ENCODE measurements at places on chromosomes 2 and 18.

- DNase-seq: no peak
Measured at GRCh38 chr2:231272991-231273390, 74.6 kb downstream of the ARMC9 start.

- no peak for DNase-seq
Measured at GRCh38 chr2:237191714-237192081, 106.0 kb downstream of the COPS8 start.

GRCh38 chr2:203949228-203949627 is 12.7 kb downstream of the ICOS start:
- no peak for DNase-seq

GRCh38 chr2:19536136-19536535 is 177.7 kb upstream of the OSR1 start:
- no peak for DNase-seq

DNA sequence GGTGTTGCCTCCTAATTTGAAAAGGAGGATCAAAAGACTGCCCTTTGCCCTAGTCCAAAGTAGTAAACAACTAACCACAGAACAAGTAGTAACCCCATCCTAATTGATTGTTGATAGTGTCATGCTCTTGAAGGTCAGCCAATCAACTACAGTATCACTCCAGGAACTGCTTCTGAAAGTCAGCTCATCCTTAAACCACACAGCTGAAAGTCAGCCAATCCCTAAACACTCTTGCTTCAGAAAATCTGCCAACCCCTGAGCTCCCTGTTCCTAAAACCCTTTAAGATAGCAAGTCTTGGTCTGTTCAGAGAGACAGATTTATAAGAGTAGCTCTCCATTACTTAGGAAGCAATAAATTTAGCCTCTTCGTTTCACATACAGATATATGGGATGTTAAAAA is 51.6 kb upstream of the CPO start:
- no peak for DNase-seq

DNA sequence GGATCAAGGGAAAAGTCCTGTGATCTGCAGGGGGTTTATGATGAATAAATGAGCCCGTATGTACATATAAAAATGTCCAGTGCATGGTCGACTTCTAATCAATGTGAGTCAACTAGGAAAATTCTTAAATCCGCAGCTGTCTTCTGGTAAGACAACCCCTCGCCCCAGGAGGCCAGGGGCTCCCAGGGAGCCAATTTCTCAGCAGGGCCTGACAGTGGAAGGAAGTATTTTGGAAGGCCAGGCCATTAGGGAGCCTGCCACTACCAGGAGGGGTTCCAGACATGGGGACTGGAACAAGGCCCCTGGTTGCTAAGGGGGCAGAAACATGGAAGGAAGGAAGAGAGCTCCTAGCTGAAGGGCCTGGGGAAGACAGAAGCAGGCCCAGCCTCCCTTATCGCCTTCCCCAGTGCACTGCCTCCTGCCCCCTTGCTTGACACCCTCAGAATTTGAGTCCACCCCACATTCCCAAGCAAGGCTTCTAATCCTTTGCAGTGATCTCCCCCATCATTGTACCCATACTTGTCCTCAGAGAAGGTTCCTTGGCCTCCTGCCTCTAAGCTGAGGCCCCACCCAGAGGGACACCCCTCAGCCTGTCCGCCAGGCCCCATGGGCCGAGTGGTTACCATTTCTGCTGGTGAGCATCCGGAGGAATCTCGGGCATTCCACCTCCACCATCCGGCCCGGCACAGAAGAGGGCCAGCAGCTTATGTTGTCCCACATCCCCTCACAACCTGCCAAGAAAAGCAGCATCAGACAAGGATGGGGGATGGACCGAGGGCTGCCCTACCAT is 45.9 kb downstream of the SCTR start:
- DNase-seq: no peak

- DNase-seq: peak; percentile 49
Measured at GRCh38 chr2:3651691-3652648, 6.0 kb upstream of the ALLC start.

- no peak for DNase-seq
Measured at GRCh38 chr18:72283148-72283925, 260.8 kb downstream of the CBLN2 start.

DNA sequence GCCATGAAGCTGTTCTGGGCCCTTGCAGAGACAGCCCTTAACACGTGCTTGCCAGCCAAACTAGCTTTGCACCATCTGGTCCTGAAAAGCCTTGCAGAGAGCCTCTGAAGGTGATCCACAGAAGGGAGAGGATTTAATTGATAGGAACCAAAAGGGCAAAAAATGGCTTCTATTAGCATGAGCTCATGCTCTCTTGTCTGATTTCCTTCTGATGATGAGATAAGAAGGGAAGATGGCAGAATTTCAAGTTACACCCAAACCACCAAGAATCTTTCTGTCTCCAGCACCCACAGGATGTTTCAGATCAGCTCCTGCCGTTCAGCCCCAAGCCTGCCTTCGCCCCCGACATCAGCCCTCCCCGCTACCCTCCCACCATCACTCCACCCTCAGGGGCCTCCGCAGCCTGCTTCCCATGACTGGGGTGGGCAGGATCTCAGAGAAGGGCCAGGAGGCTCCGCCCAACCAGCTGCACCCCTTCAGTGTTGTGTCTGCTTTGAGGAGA is 23.4 kb upstream of the GLI2 start:
- DNase-seq: no peak

Data from activated B cell treated with CpG ODN at 0.5 μM for 24 hours (primary cell).